ENCODE measurements at places on chromosomes 1 and 21.

- no peak for DNase-seq
These were observed 33.0 kb downstream of the HHAT start for GRCh38 chr1:210361665-210362064.

DNA sequence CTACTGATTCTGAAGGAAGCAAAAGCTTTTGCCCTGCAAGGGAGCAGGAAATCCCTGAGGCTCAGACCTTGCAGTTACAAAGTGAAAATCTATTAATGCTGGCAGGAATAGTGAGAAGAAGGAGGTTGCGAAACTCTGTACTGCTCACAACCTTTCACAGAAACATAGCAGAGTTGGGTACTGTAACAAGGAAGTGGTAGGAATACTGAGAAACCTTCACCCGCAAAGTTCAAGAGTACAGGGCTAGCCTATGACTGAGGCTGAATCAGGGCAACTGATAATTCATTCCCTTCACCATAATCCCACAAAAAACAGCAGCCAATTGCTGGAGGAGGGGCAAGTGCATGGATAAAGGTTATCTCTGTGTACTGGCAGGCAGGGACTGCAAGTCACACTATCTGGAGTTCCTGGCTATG is 23.9 kb upstream of the KCTD3 start:
- no peak for DNase-seq

- peak; percentile 51 for DNase-seq
These were observed 217.3 kb downstream of the PTPRU start for GRCh38 chr1:29453502-29454240.

- no peak for DNase-seq
These were observed 16.7 kb upstream of the ATP1B1 start for GRCh38 chr1:169089776-169090175.

- DNase-seq, result no peak
These were observed 17.2 kb upstream of the SLAMF6 start for GRCh38 chr1:160539990-160540858.

- no peak for DNase-seq
These were observed 26.9 kb downstream of the OR6Y1 start for GRCh38 chr1:158527190-158527815.

DNA sequence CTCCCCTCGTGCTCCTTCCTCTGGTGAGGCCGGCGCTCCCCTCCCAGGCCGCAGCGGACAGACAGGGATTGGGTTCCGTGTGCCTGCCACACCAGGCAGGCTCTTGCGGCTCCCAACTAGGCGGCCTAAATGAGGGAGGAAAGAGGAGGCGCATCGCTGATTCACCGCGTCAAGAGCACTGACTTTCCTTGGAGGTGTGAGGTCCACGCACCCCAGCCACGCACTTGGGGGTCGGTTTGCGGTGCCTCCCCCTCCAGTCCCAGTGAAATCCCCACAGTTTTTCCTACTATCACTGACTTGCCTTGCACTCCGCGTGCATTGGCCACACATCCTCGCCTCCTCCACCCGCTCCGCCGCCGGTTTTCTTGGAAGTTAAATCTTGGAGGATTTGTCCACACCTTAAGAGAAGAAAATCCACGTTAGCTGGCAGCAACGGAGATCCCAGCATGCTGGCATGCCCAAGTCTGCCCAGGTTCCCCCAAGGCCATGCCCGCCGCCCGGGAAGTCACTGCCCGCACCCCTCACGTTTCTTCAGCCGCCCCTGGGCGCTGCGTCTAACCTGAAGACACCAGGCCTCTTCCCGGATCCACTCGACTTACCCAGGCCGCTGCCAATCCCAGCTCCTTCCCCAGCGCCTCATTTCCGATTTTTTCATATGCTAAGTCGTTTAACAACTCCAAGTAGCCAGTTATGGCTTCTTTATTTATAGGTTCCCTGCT is 1.1 kb upstream of the FOXD3 start:
- no peak for DNase-seq

DNA sequence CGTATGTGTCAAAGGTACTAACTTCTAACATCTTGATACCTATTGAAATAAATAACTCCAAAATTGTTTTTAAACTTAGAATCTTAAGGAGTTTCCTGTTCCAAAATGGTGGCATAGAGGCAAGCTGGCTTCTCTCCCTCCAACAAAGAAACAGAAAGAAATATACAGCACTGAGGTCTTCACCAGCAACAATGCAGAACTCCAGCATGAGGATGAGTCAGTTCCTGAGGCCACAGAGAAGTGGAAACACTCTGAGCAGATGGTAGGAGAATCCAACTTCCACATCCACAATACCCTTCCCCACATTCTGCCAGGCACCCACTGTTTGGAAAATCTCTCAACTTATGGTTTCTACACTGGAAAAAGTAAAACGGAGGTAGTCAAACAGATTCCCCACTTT is 12.2 kb upstream of the PPIH start:
- no peak for DNase-seq

- no peak for DNase-seq
These were observed 9.8 kb downstream of the RGS8 start for GRCh38 chr1:182674346-182675246.

- no peak for DNase-seq
These were observed 255.5 kb upstream of the LRRC7 start for GRCh38 chr1:69312055-69312732.

Measured in astrocyte of the cerebellum (primary cell).